HT-29 (cell line): ENCODE measurements at places on chromosomes 11 and 22. TPM values are rescaled to one million over a fixed set of nuclear protein-coding genes. Genes with fewer than 3 reads are reported as not detected.

The PLEKHB1 gene
- 43.0 and 46.5 TPM in 2 replicates for total RNA-seq

The CASP5 gene
- not detected in 2 replicates for total RNA-seq

The MIOX gene
- not detected in 2 replicates for total RNA-seq

The KCTD17 gene
- 5.5 and 11.1 TPM in 2 replicates for total RNA-seq

The OR8G1 gene
- not detected in 2 replicates for total RNA-seq

The OMP gene
- total RNA-seq, result 2.8 TPM in 1 of 2 replicates, not detected in the other

The TTLL12 gene
- total RNA-seq, result 102 and 110 TPM in 2 replicates

The TRPM5 gene
- total RNA-seq, result 1.7 and 1.8 TPM in 2 replicates

The FOLR2 gene
- total RNA-seq, result not detected in 2 replicates

The GAB4 gene
- not detected in 2 replicates for total RNA-seq

The CNTF gene
- 1.3 and 1.6 TPM in 2 replicates for total RNA-seq

The AP1B1 gene
- total RNA-seq, result 166 and 176 TPM in 2 replicates

The MRGPRG gene
- total RNA-seq, result not detected in 2 replicates

The GRAMD1B gene
- 83.4 and 92.4 TPM in 2 replicates for total RNA-seq

The ZDHHC13 gene
- total RNA-seq, result 12.2 and 16.1 TPM in 2 replicates

The OTOG gene
- total RNA-seq, result not detected in 2 replicates

The GAL3ST1 gene
- 7.8 and 8.1 TPM in 2 replicates for total RNA-seq
